ENCODE measurements at places on chromosomes 5 and 9. TPM values are rescaled to one million over a fixed set of nuclear protein-coding genes. Genes with fewer than 3 reads are reported as not detected.

DNA sequence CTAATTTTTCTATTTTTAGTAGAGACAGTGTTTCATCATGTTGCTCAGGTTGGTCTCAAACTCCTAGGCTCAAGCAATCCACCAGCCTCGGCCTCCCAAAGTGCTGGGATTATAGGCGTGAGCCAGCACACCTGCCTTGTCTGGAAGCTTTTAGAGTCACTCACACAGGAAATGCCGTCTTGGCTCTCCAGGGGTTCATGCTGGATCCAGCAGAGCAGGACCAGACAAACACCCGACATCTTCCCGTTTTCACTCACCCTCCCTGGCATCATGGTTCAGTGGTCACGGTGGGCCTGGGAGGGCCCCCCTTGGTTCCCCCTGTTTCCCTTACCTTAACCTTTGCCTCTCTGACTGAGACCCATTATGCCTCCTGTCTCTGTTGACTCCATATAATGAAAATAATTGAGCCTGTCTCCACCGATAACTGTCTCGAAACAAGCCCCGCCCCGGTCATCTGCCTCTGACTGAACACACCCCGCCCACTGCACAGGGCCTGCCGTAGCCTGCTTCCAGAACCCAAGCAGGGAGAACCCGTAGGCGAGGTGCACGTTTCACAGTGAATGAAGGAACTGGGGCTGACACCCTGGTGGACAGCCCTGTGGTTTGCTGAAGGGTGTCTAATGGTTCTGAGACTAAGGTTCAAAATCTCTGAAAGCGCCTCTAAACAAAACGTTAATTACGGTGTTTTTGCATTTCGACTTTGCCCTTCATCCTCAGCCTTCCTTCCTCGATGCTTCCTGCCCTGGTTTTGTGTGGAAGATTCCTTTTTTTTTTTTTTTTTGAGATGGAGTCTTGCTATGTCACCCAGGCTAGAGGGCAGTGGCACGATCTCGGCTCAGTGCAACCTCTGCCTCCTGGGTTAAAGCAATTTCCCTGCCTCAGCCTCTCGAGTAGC is 39.7 kb upstream of the SPRY4 start:
- peak; percentile 83 for DNase-seq

DNA sequence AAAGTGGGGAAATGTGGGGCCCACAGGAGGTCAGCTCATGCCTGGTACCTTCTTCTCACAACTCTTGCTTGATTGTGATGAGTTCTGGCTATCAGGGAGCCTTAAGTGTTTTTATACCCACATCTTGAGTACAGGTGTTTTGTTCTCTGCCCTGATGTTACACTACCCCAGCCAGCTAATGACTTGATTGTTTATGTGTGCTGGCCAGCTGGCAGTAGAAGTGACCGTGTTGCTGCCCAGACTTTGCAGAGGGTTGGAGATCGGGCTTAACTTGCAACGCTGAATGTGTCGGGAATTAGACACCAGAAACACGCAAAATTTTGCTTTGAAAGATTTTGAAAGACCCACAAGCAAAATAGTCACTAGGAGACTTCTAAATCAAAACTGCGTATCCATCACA is 16.9 kb upstream of the ZDHHC11B start:
- DNase-seq: no peak

GRCh38 chr9:13268469-13268868 is 11.0 kb downstream of the MPDZ start:
- DNase-seq: no peak

GRCh38 chr5:142754031-142754430 is 16.1 kb upstream of the ARHGAP26 start:
- DNase-seq: no peak

- peak; percentile 94 for DNase-seq
Observed at GRCh38 chr5:15008476-15008875, 136.9 kb upstream of the ANKH start.

- DNase-seq: no peak
Observed at GRCh38 chr5:8417316-8418048, 548.5 kb downstream of the MTRR start.

DNA sequence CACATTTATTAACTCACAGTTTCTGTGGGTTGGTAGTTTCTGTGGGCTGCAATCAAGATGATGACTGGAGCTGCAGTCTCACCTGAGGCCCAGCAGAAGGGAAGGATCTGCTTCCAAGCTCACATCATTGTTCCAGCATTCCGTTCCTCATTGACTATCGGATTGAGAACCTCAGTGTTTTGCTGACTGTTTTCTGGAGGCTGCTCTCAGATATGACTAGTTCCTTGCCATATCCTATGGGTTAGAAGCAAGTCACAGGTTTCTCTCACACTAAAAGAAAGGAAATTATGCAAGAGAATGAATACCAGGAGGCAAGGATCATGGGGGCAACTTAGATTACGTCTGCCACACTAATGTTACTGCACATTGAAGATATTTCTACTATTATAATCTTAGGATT is 6.3 kb upstream of the ERAP1 start:
- no peak for DNase-seq

- no peak for DNase-seq
Observed at GRCh38 chr5:130616161-130616560, 548.9 kb downstream of the HINT1 start.

- DNase-seq: no peak
Observed at GRCh38 chr5:140480310-140481014, 67.0 kb upstream of the EIF4EBP3 start.

DNA sequence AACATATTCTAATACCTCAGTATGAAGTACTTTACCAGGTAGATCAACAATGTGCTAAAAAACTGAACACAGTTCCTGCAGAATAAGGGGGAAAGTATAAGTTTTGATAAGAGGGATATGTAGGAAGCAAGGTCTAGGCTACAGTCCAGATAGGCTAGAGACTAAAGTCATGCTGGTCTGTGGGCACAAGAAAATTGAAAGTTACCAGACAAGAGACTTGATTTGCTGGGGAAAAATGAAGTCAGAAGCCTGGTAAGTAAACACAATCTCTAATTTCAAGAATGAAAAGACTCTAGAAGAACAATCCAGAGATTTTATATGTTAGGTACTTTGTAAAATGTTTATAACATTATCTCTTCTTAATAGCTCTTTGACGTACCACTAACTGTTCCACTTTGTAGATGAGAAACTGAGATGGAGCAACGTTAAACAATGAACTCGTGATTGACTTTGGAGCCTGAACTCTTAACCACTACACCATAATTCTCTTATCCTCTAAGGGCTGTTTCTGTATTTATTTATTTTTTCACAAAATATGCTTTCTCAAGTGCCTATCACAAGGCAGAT is 19.5 kb downstream of the ADAMTS6 start:
- no peak for DNase-seq

DNA sequence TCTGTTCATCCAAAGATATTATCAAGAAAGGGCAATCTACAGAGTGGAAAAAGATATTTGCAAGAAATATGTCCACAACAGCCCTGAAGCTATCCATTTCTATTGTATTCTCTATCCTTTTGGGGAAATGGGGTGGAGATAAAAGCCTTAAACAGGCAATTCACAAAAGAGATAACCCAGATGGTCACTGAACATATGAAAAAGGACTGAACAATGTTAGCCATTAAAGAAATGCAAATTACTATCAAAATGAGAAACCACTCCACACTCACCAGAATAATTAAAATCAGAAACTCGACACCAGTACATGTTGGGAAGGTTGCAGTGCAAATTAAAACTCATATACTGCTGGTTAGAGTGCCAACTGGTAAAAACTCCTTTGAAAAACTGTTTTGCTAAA is 955.2 kb upstream of the DMAC1 start:
- no peak for DNase-seq

- no peak for DNase-seq
Observed at GRCh38 chr5:72248410-72248981, 71.5 kb downstream of the MRPS27 start.

- no peak for DNase-seq
Observed at GRCh38 chr9:117368684-117369230, 46.1 kb downstream of the ASTN2 start.

GRCh38 chr5:178150977-178151734 is 2.5 kb downstream of the NHP2 start:
- DNase-seq: no peak

GRCh38 chr9:90469865-90470387 is 172.7 kb downstream of the DIRAS2 start:
- DNase-seq: no peak

GRCh38 chr5:14958188-14958587 is 86.6 kb upstream of the ANKH start:
- no peak for DNase-seq

- DNase-seq: no peak
Observed at GRCh38 chr5:137633896-137634295, 102.0 kb downstream of the KLHL3 start.

- DNase-seq: no peak
Observed at GRCh38 chr9:87498811-87499360, 1.2 kb downstream of the DAPK1 start.

DNA sequence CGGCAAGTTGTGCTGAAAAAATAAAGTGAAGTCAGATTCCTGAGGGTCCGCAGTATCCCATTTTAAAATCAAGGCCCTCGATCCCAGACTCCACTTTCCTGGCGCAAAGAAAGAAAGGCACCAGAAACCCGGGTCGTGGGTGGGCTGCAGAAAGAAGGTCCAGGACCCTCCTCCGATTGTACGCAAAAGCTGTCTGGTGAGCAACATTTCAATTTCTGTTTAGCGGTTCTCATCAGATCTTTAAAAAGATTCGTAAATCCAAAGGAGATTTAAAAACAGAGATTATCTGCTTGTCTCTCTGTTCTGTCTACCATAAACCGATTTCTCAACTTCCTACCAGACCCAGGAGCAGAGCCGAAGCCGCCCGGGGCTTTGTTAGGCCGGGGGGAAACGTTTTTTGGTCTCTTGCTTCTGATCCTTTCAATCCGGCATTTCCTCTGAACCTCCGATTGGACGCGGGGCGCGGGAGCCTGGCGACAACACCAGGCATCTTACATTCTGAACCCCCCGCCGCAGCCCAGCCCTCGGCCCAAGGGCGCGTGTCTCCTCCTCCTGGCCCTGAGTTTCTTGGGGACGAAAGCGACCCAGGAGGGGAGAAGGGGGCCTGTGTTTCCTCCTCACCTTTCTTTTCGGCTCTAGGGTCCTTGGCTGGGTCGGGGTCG is 746 bp downstream of the NKX2-5 start:
- DNase-seq: no peak

DNA sequence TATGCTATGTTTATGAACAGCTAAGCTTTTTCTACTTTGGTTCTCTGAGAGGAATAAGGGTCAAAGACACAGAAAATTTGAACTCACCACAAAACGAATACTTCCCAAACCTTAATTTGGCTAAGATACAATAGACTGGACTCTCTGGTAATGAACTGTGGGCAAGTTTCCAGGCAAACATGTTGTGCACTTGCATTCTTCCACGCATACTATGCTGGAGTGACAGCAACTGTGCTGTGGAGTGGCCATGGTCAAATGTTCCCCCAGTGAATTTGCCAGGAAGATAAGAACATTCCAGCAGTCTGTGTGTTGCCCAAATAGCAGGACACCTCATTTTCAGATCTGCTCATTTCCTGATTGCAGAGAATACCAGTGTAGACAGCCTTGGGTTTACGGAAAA is 275.3 kb upstream of the IL12B start:
- DNase-seq: no peak

- DNase-seq: no peak
Observed at GRCh38 chr9:91036356-91036755, 234.7 kb downstream of the SYK start.

Gene TAS2R1
- total RNA-seq: not detected

Gene IFNB1
- total RNA-seq: not detected

Gene DOCK2
- 19.8 TPM for total RNA-seq

Gene FST
- total RNA-seq: 7.6 TPM

Gene PCDHB9
- total RNA-seq: 4.1 TPM

Gene HAPLN1
- total RNA-seq: not detected

Gene ADGRD2
- total RNA-seq: 2.6 TPM

Gene RNF208
- total RNA-seq: 1.5 TPM

Gene OTULINL
- total RNA-seq: 6.2 TPM

Gene IRX2
- 19.2 TPM for total RNA-seq

Gene TTF1
- total RNA-seq: 18.0 TPM

Gene NR2F1-AS1
- 17.4 TPM for total RNA-seq

Gene FAM169A
- 0.64 TPM for total RNA-seq

Gene HARS1
- 53.7 TPM for total RNA-seq

Gene SLC24A2
- not detected for total RNA-seq

Gene PCDHA4
- 5.4 TPM for total RNA-seq

Gene REEP2
- 2.7 TPM for total RNA-seq

Gene IL7R
- total RNA-seq: 26.1 TPM

Gene LCN9
- 0.64 TPM for total RNA-seq

Gene GOLPH3
- 83.2 TPM for total RNA-seq

Measured in breast epithelium (tissue), 4 donors.